ENCODE measurements at places on chromosomes 6 and 20.
A peak's percentile ranks its signal among the peaks of the same experiment; 100 is the strongest.

DNA sequence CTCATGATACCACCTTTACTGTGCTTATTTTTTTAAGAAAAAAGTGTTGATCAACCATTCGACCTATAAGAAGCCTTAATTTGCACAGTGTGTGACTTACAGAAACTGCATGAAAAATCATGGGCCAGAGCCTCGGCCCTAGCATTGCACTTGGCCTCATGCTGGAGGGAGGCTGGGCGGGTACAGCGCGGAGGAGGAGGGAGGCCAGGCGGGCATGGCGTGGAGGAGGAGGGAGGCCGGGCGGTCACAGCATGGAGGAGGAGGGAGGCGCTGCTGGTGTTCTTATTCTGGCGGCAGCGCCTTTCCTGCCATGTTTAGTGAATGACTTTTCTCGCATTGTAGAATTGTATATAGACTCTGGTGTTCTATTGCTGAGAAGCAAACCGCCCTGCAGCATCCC is 15.6 kb upstream of the SLC22A1 start:
- DNase-seq, result no peak

DNA sequence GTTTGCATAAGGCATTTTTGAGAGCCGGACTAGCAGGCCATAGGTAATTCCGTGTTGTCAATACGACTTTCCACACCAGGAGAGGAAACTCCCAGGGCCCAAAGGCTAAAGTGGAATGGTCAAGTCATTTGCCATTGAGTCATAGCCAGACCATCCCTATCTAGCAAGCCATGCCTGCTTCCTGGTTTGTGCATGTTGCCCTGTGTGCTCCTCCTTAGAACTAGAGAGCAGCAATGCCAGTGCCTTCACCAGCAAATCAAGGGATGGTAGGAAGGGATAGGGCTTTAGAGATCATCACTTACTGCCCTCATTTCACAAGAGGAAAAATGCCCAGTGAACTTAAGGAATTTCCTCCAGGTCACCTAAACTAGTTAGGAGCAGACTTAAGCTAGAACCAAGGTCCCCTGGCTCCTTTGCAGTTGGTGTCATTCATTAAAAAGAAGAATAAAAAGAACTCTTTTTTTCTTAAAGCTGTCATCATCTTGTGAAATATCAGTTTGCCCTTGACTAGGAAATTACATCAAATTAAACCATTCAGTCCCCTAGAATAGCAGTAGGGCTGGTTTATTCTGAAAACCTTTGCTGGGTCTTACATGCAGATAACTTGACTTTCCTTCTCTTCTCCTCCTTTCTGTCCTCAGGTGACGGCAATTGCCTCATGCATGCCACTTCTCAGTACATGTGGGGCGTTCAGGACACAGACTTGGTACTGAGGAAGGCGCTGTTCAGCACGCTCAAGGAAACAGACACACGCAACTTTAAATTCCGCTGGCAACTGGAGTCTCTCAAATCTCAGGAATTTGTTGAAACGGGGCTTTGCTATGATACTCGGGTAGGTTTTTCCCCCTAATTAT is 7.4 kb downstream of the TNFAIP3 start:
- no peak for DNase-seq

GRCh38 chr6:20931093-20931492 is 396.8 kb downstream of the CDKAL1 start:
- no peak for DNase-seq

DNA sequence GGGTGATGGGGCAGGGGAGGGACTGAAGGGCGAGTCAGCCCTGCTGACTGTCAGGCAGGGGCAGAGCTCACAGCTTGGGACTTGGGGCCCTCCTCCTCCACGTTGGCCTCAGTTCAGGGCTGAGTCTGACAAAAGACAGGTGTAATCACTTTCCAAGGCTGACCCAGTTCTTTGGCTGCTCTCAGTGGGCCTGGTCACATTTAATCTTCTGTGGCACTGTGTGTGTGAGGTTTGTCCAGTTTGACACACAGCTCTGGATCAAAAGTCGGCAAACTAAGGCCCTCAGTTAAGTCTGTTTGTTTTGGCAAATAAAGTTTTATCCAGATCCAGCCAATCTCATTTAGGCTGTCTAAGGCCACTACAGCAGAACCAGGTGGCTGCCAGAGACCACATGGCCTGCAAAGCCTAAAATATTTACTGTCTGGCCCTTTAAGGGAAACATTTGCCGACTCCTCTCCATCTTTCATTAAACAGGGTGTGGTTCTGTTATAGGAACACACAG is 5.1 kb upstream of the MAP1LC3A start:
- no peak for DNase-seq

DNA sequence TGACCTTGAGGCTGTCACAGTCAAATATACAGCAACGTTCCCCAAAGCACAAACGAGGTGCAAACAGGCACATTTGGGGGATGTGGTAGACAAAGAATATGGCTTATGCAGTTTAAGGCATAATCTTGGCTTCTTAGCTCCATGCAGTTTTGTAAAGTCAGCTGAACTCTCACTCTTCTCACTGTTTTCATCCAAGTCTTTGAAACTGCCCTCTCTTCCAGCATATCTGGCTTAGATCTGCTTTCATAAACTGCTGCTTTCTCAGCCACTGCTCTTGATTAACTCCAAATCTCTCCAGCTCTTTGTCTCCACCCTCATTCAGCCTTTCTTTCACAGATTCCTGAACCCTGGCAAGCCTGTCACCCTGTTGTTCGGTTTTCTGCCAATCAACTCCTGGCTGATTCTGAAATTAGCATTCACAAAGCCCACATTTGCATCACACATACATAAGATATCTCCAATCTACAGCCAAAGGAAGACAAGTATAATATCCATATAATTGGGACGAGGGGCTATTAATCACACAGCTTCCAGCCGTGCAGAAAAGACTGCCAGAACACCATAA is 301.1 kb upstream of the RNF217 start:
- no peak for DNase-seq

DNA sequence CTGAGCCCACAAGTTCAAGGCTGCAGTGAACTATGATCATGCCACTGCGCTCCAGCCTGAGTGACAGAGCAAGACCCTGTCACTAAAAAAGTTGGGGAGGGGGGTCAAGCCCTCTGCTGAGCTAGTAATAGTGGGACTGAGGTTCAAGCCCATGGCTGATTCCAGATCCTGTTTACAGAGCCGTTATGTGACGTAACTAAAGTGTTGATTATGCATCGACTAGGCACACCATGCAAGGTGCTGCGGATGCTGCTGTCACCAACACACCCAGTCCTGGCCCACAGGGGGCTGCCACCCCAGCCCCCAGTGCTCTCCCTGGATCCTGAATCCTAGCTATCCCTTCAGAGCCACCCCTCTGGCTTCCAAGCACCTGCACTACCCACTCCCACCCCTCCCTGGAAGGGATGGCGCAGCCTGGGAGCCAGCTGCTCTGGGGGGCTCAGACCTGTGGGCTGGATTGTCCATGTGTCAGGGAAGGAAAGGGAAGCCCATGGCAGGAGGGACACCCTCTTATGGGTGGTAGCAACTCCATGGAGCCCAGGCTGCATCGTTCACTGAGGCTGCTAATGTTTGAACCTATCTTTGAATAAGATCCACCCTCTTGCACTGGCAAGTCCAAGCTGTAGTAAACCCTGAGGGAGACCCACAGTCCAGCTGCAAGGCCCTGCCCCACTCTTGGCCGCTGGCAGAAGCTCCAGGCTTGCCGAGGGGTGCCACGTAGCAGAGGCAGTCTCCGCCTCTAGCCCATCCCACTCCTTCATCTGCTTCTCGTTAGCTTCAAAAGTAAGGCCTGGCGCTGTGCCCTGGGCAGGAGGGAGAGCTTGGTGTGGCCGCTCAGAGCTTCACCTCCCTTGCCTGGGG is 95.0 kb downstream of the SNX5 start:
- DNase-seq, result no peak

- no peak for DNase-seq
Measured at GRCh38 chr6:35049900-35050756, 91.0 kb downstream of the TCP11 start.

- DNase-seq, result no peak
Measured at GRCh38 chr20:47050996-47051395, 156.4 kb downstream of the EYA2 start.

DNA sequence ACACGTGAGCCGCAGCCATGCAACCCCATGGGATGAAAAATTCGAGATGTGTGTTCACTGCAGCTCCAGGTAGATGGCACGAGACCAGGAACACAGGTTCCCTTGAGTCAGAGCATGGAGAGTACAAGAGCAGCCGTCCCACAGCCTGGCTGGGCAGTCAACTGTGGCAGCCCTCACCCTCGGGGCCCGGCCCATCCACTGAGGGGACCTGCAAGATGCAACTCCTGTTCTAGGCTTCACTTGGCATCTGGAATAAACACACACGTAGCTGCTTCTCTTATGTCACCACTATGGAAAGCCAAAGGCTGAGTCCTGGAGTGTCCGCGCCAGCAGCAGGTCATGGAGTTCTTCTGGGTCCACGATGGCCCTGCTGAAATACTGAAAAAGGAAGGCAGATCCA is 77.0 kb downstream of the WDR27 start:
- DNase-seq, result no peak

DNA sequence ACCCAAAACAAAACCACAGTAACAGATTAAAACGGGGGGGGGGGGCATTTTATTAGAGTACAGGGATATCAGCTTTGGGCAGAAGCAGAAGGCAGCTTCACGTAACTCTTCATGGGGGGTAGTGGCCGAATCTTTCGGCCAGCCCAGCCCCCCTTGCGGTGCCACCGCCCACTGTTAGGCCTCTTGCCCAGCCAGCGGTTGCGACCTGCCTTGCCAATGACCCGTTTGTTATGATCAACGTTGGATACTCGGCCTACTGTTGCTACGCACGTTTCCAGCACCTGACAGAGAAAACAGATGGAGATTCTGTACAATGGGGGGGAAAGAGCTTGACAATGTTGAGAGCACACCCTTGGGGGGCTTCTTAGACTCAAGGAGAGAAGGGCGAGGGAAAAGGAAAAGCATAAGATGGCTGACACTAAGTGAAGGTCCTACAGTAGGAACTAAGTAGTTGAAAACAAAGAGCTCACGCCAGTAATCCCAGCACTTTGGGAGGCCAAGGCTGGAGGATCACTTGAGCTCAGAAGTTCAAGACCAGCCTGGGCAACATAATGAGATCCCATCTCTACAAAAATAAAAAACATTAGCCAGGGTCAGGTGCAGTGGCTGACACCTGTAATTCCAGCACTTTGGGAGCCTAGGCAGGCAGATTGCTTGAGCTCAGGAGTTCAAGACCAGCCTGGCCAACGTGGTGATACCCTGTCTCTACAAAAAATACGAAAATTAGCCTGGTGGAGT is 724 bp upstream of the CUL7 start:
- DNase-seq, result no peak

DNA sequence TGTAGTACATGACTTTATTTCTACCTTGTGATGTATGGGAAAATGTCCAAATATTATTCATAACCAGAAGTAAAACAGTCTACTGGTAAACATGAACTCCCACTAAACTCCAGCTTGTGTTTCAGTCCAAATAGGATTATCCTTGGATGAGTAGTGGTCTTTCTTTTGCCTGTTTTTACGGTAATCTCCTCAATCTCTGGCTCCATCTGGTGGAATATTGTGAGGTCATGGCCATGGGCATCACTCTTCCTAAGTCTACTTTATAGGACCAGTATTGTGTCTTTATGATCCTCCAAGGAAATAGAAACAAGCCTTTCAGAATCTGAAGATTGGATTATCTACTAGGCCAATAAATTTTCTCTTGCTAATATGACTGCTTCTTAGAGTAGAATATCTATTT is 505.0 kb downstream of the BMP2 start:
- no peak for DNase-seq

- DNase-seq, result peak; percentile 44
Measured at GRCh38 chr6:53794137-53794719, 577 bp upstream of the LRRC1 start.

DNA sequence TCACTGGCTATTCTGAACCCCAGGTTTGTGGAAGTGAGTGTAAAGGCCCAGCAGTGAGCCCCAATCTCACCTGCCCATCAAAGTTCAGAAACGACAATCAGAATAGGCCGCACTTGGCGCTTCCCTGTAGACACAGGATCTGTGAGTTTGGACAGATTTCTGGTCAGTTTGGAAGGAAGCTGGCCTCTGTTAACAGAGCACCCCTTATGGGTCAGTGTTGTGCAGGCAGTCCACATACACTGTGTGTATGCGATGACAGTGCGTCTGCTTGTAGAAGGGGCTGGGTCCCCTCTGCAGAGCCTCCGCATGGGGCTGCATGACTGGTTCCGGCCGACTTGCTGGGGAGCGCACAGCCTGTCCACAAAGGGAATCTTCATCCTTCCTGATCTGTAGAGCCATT is 3.4 kb upstream of the MPC1 start:
- DNase-seq, result no peak

DNA sequence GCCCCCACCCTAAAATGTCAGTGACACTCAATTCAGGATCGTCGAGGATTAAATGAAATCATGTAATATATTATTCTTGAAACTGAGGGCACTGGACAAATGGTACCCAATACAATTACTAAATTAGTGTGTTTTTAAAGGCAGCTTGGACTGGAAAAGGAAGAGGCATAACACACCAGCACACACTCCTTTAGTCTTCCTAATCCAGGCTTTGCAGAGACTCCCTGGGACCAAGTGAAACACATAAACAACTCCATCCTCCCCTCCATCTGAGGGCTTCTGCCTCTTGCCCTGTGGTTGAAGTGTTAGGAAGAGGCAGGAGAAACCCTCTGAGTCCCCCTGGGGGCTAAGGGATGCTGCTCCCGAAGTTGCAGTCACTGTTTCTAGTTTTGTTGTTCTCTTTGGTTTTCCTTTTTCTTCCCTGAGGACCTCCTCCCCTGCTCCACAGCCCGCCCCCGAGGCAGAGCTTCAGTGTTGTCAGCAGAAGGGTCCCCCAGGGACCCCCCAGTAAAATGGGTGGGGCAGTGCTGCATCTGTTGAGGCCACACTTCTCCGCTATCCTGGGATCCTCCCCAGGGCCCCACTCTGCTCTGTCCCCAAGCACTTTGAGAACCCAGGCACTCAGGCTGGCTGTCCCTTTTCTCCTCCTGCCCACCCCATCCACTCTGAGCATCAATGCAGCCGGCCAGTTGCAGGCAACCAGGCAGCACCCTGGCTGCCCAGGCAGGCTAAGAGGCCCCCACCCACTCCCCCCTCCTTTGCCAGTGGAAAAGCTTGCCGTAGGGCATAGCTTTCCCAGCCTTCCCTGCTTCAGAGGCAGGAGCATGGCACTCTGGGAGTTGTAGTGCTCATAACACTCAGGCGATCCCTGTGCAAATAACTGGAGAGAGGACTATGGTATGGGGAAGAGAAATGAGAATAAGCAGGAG is 5.9 kb downstream of the TMEM63B start:
- DNase-seq, result peak; percentile 56

DNA sequence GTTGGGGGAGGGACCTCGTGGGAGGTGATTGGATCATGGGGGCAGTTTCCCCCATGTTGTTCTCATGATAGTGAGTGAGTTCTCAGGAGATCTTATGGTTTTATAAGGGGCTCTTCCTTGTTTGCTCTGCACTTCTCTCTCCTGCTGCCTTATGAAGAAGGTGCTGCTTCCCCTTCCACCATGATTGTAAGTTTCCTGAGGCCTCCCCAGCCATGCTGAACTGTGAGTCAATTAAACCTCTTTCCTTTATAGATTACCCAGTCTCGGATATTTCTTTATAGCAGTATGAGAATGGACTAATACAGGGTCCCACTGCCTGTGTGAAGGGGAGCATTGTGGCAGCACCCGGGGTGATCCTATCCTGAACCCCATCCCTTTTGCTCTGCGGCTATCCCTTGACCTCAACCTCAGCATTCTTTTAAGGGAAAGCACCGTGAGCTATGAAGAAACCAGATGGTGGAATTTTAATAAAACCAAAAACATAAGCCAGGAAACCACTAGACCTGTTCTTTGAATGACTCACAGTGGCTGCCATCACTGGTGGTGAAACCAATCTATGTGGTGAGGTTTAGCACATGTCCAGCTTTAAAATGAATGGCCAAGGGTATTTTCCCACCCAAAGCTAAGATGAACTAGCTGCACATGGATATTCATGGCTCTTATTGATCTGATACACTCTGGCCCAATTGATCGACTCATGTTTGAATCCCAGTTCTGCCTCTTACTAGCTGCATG is 62.2 kb downstream of the ZDHHC14 start:
- no peak for DNase-seq
